ENCODE measurements at places on chromosomes 6 and 20.

DNA sequence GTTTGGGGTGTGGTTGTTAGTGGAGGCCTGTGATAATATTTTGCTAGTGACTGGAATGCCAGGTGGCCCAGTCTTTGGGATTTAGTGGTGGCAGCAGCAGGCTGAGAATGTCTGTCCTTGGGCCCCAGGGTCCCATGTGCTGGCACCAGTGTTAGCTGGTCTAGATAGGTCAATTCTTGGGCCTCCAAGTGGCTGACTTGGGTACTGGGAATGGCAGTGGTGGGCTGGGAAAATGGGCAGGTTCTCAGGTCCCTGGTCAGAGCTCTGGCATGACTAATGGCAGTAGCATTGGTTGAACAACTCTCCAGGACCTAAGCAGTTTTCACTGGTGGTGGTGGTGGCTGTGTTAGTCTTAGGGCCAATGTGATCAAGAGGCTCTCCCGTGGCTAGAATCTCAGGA lies 50.3 kb downstream of the OLIG3 start:
- DNase-seq, result no peak

DNA sequence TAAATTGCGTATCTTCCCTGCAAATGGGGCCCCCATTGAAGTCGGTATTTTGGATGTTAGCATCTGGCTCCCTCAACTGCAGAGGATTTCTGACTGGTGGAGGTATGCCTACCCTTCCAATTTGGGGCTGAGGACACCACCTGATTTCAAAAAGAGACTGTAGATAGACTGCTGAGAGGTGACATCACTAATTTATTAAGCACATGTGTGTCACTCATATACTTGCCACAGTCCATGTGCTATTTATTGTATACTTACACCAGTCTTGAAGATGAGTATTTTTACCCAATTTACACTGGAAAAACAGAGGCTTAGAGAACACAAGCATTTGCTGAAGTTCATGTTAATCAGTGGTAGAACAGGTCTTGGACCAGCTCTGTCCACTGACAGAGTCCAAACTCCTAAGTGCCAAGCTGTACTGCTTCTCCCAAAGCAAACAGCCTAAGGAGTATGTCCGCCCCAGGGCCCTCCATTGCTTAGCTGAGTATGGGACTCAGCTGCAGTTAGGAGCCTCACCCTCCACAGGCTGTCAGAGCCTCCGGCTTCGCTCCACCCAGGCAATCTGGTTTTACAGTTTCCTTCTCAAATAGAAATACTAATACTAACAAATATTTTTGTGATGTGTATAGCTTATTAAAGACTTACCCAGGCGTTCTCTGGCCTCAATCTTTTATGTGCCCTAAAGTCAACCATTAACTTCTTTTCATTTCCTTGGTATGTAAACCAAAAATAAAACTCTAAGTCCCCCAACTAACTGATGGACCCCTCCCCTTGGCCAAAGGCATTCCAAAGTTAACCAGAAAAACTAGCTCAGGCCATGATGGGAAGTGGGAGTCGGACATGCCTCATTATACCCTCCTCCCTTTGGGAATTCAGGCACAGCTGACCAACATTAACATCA lies 17.5 kb downstream of the RIN2 start:
- no peak for DNase-seq

GRCh38 chr6:47581591-47581990 lies 104.0 kb downstream of the CD2AP start:
- DNase-seq, result no peak

DNA sequence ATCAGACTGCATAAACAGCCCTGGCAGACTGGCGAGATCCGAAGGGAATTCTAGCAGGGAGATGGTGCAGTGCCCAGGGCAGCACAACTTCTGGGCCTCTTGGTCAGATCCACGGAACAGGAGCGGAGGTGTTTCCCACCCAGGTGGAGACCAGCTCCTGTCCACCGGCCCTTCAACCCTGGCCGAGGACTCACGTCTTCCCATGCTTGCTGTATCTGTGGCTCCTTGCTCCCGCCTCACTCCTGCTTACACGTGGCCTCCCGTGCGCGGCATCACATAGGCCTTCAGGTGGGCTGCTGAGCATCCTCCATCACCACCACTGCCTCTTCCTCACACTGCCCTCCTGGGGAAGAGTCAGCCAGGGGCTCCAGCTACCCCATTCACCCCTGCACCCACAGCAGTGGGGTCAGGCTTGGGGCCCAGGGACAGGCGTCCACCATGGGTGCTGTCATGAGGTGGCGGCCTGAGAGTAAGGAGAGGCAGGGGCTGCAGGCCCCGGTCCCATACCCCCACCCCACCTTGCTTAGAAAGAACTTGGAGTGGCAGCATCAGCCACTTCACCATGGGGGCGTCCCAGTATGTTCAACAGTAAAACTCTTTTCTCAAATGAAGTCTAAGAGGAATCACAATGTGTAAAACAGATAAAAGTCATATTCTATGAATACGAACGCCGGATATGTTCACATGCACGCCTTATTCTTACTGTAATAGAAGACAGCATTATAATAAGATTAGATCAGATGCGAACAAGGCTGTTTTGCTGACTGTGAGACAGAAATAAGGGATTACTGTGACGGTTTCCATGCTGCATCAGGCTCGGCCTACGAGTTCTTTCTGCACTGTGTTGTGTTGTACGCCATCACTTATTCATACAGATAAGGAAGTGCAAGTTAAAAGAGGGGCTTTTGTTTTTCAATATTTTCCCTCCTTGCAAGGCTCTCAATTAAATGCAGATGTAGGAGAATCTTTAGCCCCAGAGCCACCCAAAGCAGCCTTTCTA lies 165.4 kb downstream of the GRM4 start:
- DNase-seq, result no peak

DNA sequence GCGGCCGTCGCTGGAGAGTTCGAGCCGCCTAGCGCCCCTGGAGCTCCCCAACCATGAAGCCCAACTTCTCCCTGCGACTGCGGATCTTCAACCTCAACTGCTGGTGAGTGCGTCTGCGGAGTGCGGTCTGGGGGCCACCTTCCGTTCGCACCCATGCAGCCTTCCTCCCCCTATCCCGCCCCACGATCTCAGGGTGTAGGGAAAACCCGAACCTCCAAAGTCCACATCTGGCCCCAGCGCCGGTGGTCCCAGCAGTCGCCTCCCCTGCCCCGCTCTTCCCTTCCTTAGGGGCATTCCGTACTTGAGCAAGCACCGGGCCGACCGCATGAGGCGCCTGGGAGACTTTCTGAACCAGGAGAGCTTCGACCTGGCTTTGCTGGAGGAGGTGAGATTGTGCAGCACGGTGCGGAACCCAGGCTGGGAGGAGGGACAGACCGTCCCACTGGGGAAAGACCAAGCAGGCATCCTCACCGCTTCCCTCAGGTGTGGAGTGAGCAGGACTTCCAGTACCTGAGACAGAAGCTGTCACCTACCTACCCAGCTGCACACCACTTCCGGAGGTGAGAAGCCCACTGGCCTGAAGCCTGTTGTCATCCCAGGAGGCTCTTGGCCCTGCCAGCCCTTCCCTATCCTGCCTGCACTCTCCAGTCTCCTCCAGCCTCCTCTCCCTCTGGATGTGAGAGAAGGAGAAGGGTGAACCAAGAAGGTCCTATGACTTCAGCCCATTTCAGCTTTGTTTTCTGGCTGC lies 719 bp downstream of the SMPD2 start:
- DNase-seq, result no peak

GRCh38 chr20:59756241-59756640 lies 151.9 kb downstream of the PHACTR3 start:
- DNase-seq, result no peak

DNA sequence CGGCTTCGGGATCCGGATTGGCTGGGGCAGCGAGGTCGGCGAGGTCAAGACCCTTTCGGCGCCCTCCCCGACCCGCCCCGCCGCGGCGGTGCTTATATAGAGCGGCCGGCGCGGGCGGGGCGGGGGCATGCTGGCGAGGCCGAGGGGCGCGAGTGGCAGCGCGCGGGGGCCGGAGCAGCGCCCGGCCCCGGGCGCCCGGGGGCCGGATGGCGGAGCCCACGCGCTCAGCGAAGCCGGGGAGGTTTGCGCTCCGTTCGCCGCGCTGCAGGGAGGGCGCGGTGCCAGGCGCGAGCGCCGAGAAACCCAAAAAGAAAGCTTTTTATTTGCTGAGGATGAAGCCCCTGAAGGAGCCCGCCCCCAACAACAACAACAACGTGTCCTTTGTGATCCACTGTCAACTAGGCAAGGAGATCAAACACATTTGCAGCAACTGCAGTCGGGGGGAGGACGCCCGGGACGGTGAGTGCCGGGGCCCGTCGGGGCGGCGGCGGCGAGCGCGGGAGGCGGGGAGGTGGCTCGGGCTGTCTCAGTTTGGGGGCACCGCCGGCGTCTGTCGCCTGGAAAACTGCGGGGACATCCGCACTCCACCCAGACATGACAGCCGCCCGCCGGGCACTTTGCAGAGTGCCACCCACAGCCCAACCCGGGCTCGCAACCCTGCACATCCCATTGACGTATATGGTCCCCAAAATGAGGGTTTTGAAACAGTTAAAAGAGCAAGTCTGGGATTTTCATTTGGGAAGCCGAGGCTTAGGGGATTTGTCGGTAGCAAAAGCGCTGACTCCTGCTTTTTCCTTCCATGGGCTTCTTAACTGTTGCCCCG lies 297.3 kb downstream of the PHACTR1 start:
- no peak for DNase-seq

DNA sequence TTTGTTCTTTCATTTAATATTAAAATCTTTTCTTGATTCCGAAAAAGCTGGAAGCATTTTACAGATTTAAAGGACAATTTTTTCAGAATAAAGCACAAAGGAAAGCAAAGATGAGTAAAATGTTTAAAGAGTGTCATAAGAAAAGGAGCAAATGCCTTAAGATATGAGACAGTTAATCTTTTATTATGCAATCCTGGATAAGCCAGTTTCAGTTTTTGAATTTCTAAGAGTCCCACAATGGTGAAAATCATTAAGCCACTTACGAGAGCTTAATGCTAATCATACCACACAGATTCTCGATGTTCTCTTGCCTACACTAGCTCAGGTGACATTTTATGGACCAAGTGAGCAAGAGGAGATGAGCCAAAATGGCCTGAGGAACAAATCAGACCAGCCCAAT lies 103.7 kb upstream of the RNF217 start:
- no peak for DNase-seq

- DNase-seq, result no peak
Measured at GRCh38 chr20:4633780-4634179, 87.9 kb upstream of the PRND start.

DNA sequence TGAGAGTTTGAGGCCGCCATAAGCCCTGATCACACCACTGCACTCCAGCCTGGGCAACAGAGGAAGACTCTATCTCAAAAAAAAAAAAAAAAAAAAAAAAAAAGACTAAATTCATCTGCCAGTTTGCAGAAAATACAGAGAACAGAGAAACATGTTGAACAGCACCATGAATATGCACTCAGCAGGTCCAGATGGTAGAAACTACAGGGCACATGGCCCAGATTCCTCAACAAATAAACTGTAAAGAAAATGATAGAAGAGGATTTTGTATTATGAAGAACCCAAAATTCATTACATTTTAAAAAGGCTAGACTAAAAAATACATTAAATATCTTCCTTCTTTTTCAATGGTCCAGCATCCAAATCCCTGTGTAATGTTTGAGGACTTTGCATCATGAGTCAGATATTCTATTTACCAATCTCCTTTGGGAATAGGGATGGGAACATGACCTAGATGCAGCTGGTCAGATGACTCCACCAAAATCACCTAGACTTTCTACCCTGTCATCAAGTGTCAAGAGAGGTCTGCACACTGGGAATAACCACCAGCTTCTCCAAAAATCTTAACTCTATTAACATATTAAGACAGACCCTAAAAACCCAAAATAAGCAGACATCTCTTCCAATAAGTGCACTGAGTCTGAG lies 189.1 kb upstream of the TCF21 start:
- DNase-seq, result no peak

GRCh38 chr6:5214570-5215052 lies 46.1 kb downstream of the LYRM4 start:
- DNase-seq, result no peak

DNA sequence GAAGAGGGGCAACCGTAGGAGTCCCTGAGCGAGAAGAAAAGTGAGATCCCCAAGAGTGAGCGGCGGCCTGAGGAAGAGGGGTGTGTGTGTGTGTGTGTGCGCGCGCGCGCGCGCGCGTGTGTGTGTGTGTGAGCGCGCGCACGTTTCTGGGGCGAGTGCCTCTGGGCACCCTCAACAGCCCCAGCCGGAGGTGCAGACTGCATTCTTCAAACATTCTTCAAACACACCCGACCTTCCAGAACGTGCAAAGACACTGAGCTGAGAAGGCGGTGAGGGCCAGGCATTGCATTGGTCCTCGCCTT lies 76.2 kb upstream of the FOXP4 start:
- DNase-seq, result no peak

DNA sequence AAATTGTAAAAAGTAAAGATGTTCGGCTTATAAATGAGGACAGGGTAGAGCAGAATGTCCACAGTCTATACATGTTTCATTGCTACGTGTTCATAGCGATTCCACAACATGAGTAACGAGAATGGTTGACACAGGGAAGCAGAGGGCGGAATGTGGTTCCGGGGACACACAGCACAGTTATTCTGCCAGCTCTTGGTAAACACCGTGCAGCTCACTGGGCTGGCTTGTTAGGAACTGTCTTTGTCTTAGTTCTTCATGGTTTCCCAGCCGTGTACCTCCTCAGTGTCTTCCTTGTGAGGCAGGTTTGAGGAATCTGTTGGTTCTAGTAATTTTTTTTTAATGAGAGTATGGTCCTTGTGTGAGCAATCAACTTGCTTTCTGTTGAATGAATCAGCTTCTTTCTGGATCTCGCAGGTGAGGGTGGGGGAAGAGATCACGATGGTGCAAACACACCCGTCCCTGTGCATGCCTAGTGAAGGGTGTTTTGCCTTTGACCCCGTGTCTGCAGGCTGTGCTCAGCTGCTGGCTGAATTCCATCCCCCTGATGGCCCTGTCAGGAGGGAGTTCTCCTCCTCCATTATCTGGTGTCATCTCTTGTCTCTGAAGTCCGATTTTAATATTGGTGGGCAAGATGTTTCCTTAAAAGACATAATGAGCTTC lies 168.2 kb downstream of the SMOC2 start:
- DNase-seq, result no peak

DNA sequence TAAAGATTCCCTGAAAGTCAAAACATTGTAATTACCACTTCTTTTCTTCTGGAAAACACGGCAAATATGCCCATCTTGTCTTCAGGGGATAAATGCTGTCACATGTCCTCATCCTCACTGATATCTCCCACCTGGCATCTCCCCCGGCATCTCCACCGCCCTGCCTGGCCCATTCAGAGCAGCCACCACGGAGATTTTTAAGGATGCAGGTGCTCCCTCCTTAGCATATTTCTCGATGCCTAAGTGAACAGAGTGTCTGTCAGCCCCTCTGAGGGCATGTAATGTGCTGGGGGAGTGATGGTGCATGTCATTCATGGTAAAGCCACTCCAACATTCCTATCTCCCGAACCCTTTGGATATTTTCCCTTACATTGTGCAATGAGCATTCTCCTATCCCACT lies 215.5 kb downstream of the PREX1 start:
- DNase-seq, result no peak

GRCh38 chr6:128000363-128000762 lies 99.5 kb upstream of the THEMIS start:
- no peak for DNase-seq

DNA sequence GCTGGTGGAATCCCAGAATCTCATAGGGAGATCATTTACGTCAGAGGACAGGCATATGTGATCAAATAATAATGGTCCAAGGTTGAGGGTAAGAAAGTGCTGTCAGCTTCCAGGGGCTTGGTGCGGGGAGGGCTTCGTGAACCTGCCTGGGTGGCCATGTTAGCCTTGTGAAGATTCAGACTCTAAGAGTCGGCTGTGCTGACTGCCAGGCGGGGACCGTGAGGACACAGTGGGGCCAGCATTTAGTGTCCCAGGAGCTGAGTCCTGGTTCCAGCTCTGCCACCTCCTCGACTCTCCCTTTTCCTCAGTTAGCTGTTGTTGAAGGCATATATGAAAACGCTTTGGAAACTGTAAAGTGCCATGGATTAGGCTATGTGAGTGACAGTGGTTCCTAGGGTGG lies 33.5 kb downstream of the VSTM2L start:
- no peak for DNase-seq

All from activated naive CD4-positive, alpha-beta T cell (primary cell).